ENCODE measurements at places on chromosomes 11 and 22. TPM values are rescaled to one million over a fixed set of nuclear protein-coding genes. Genes with fewer than 3 reads are reported as not detected.

DNA sequence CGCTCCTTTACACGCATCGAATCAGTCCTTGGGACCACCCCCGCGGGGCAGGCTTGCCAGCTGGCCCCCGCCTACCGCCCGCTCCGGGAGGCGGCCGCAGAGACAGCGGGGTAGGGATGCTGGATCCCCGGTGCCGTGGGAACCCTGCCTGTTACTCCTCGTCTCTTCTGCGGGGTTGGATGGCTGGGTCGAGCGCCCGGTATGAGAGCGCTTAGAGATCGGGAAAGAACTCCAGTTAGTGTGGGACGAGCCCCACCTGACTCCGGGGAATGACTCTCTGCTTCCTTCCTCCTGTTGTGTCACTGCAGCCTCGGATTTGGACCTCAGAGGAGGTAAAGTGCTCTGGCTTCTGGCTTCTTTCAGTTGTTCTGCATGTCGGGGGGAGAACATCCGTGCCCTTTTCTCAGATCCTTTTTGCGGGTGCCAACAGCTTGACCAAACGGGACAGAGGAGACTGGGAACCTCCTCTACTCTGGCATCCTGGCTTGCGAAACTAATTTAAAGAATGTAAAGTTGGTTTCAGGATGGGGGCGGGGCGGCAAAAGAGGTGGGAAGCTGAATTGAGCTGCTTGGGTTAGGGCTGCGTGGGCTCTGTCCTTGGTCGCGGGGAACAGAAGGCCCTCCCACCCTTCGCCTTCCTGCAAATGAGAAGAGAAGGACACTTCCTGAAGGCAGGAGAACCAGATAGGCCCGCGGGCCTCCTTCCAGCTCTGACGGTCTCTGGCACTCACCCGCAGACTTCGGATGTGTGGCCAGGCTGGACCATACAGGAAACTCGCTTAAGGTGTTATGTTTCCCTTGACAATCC lies 938 bp downstream of the LAYN start:
- H3K27ac ChIP-seq, result peak overlapping the region; percentile 44
- peak overlapping the region; percentile 68 for H3K4me3 ChIP-seq
- no peaks in the 10 kb centered on the region for H3K36me3 ChIP-seq
- DNase-seq, result peak; percentile 23
- H3K27me3 ChIP-seq, result peaks cover 54% of the 10 kb centered on the region

DNA sequence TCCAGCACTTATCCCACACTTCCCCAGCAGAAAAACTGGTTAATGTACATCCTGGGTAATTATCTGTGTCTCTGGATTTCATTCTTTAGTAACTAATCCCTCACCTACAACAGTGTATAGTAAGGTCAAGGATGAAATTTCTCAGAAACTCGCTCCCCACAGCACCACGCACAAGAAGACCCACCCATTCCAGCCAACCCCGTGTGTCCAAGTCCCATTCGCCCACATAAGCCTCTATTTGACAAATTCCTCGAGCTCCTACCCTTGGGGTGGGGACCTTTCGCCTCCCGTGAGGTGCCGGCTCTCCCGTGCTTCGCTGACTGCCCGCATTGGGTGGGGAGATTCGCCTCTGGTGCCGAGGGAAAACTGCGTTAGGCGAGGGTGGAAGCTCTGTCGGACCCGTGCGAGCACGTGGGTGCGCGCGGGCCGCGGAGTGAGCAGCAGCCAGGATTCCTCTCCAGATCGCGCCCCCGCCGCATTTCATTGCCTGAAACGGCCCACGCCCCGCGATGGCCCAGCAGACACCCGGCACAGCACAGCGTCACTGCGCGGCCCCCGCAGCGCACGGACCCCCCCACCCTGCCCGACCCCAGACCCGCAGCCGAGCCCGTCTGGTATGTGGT lies 866 bp downstream of the EXPH5 start:
- H3K27me3 ChIP-seq, result peaks cover 21% of the 10 kb centered on the region
- peaks cover 4% of the 10 kb centered on the region for H3K36me3 ChIP-seq

GRCh38 chr11:134583397-134583990 lies 171.5 kb upstream of the B3GAT1 start:
- no peaks in the 10 kb centered on the region for H3K36me3 ChIP-seq
- H3K27ac ChIP-seq, result no peak overlapping the region
- H3K27me3 ChIP-seq, result peaks cover 9% of the 10 kb centered on the region

- H3K36me3 ChIP-seq, result no peaks in the 10 kb centered on the region
- peaks cover 7% of the 10 kb centered on the region for H3K27me3 ChIP-seq
- H3K27ac ChIP-seq, result no peak overlapping the region
- H3K4me3 ChIP-seq, result no peak overlapping the region
Observed at GRCh38 chr11:22449441-22449840, 111.3 kb downstream of the SLC17A6 start.

The UCP3 gene
- total RNA-seq, result 0.73 TPM

The CATSPER1 gene
- total RNA-seq, result not detected

DNA sequence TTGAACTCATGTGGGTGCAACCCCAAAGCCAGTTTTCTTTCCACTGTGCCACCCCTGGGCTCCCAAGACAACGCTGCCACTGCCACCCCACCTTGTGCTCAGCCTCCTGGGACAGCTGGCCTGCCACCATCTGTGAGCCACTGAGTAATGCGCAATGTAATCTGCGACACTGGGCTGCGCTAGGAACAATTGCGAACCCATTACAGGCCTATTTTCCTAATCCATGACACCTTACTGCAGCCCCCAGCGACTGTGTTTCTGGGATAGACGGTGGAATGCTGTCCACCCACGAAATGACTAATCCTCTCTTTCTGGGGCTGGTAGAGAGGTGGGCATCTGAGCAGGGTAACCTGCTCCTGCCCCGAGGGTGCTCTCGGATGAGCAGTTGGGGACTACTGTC lies 22.2 kb downstream of the FLRT1 start:
- peaks cover 13% of the 10 kb centered on the region for H3K27me3 ChIP-seq
- peaks cover under 1% of the 10 kb centered on the region for H3K36me3 ChIP-seq
- H3K4me3 ChIP-seq, result no peak overlapping the region
- no peak for DNase-seq
- no peak overlapping the region for H3K27ac ChIP-seq

The P2RX6 gene
- total RNA-seq, result 0.18 TPM

- peaks cover 13% of the 10 kb centered on the region for H3K36me3 ChIP-seq
- no peak for DNase-seq
- H3K27ac ChIP-seq, result no peak overlapping the region
- H3K4me3 ChIP-seq, result no peak overlapping the region
- no peaks in the 10 kb centered on the region for H3K27me3 ChIP-seq
Observed at GRCh38 chr11:8127447-8127846, 41.4 kb downstream of the RIC3 start.

GRCh38 chr11:506238-506994 lies 626 bp downstream of the RNH1 start:
- H3K4me1 ChIP-seq, result peaks cover 22% of the 10 kb centered on the region
- H3K36me3 ChIP-seq, result peaks cover 26% of the 10 kb centered on the region
- H3K4me3 ChIP-seq, result peak overlapping the region; percentile 93
- peak; percentile 99 for DNase-seq
- no peaks in the 10 kb centered on the region for H3K27me3 ChIP-seq
- H3K27ac ChIP-seq, result peak overlapping the region; percentile 99

DNA sequence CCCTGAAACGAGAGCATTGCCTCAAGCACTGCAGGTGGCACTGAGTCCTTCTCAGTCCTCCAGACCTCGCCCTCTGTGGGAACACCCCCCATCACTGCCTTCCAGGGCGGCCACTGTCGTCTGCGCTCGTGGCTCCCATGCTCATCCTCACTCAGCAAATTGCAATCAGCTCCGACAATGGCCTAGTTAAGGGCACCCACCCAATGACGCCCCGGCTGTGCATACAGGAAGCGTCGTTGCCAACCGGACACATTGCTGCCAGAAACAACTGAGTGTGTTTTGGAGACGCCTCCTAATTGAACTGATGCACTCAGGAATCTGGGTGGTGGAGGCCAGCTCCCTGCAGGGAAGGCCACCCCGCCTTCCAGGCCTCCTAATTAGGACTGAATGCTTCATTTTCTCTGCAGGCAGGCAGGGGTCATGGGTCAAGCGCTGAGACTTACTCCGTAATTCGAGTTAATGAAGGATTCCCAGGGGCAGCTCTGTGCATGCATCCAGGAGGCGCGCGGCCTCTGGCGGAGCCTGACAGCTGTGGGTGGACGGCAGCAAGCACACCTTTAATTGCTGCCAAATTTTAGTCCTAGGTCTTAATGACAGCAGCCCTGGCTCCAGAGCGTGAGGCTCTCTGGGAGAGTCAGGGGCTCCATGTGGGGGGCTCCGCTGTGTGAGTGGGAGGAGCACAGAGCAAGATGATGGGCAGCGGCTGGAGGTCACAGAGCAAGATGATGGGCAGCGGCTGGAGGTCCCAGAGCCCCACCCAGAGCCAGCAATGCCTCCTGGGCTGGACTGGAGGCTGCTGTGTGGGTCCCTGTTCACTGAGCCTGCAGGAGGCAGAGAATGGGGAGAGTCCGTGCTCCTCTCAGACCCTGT lies 199.0 kb downstream of the BRD1 start:
- no peaks in the 10 kb centered on the region for H3K27me3 ChIP-seq
- H3K4me1 ChIP-seq, result no peaks in the 10 kb centered on the region
- no peak for DNase-seq
- no peak overlapping the region for H3K4me3 ChIP-seq

The SLC22A8 gene
- not detected for total RNA-seq

DNA sequence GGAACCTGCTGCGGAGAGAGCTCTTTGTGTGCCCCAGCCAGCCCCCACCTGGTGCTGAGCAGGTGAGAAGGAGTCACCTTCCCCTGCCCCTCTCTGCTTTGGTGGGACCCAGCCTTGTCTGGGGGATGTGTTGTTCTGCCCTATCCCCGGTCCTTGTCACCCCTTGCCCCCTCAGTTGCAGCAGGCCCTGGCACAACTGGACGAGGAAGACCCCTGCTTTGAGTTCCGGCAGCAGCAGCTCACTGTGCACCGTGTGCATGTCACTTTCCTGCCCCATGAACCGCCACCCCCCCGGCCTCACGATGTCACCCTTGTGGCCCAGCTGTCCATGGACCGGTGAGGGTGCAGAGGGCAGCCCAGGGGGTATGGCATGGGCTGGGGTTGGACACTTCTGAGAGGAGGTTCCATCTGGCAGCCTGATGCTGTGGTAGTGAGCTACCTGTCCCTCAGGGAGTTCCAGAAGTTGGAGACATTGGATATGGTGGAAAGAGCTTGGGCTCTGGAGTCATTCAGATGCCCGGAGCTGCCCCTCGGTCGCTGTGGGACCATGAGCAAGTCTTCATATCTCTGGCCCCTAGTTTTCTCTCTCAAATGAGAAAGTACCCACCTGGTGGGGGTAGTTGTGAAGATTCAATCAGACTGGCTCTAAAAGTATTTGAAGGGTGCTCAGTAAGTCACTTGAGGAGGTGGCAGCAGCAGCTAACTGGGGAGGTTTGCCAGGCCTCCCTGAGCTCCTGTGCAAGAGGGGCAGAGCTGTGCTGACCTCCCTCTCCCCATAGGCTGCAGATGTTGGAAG lies 4.3 kb downstream of the LARGE2 start:
- H3K27me3 ChIP-seq, result peaks cover 7% of the 10 kb centered on the region
- peaks cover 21% of the 10 kb centered on the region for H3K4me1 ChIP-seq
- no peaks in the 10 kb centered on the region for H3K36me3 ChIP-seq
- no peak overlapping the region for H3K27ac ChIP-seq

- no peaks in the 10 kb centered on the region for H3K4me1 ChIP-seq
- H3K27me3 ChIP-seq, result no peaks in the 10 kb centered on the region
- H3K27ac ChIP-seq, result no peak overlapping the region
- H3K4me3 ChIP-seq, result no peak overlapping the region
- peaks cover 34% of the 10 kb centered on the region for H3K36me3 ChIP-seq
Observed at GRCh38 chr11:28250192-28250591, 142.0 kb downstream of the METTL15 start.

GRCh38 chr11:124602193-124602592 lies 9.0 kb upstream of the PANX3 start:
- no peaks in the 10 kb centered on the region for H3K36me3 ChIP-seq
- DNase-seq, result no peak

DNA sequence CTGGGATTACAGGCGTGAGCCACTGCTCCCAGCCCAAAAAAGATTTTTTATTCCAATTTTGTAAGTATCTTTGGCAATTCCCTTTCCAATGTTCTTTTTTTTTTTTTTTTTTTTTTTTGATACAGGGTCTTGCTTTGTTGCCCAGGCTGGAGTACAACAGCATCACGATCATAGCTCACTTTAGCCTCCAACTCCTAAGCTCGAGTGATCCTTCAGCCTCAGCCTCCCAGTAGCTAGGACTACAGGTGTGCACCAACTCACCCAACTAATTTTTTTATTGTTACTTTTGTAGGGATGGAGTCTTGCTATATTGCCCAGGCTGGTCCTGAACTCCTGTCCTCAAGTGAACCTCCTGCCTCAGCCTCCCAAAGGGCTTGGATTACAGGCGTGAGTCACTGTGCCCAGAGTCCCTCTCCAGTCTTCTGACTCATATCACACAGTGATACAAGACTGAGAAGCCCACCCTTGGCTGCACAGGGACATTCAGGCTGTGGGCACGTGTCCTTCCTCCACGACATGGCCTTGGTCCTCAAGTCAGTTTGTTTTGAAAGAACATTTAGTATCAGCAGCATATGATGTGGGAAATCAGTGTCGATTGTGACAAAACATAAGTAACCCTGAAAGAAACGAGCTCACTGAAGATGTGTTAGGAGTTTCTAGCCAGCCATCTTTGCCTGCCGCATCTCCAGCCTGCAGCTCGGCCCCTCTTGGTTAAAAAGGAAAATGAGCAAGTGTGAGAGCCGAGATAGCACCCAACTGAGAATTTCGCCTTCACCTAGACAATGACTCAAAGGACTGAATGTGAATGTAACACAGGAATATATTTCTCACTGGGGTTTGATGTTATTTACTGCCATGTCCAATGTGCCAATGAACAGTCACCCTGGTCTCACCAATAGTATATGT lies 175.5 kb downstream of the MN1 start:
- DNase-seq, result no peak
- no peak overlapping the region for H3K4me3 ChIP-seq
- no peak overlapping the region for H3K27ac ChIP-seq
- H3K27me3 ChIP-seq, result no peaks in the 10 kb centered on the region
- no peaks in the 10 kb centered on the region for H3K36me3 ChIP-seq
- no peaks in the 10 kb centered on the region for H3K4me1 ChIP-seq

The OR2AT4 gene
- total RNA-seq, result not detected

GRCh38 chr11:117723277-117724024 lies 73.6 kb downstream of the DSCAML1 start:
- DNase-seq, result no peak
- H3K27me3 ChIP-seq, result peaks cover 7% of the 10 kb centered on the region
- no peaks in the 10 kb centered on the region for H3K36me3 ChIP-seq
- no peak overlapping the region for H3K4me3 ChIP-seq
- no peaks in the 10 kb centered on the region for H3K4me1 ChIP-seq
- H3K27ac ChIP-seq, result no peak overlapping the region

The PLA2G6 gene
- total RNA-seq, result 57.3 TPM

The HPX gene
- total RNA-seq, result 0.16 TPM
